ENCODE measurements at places on chromosomes 7 and 10. TPM values are rescaled to one million over a fixed set of nuclear protein-coding genes. Genes with fewer than 3 reads are reported as not detected.

Gene MRLN
- not detected for polyA plus RNA-seq

Gene ACTL6B
- not detected for polyA plus RNA-seq

Gene CDH23
- polyA plus RNA-seq: 0.96 TPM

Gene CUL1
- 53.4 TPM for polyA plus RNA-seq

Gene PDE6C
- polyA plus RNA-seq: 1.7 TPM

Gene LRIT1
- not detected for polyA plus RNA-seq

Gene PSMG3
- 34.1 TPM for polyA plus RNA-seq

Gene SFXN2
- 80.0 TPM for polyA plus RNA-seq

Gene BLNK
- 36.9 TPM for polyA plus RNA-seq

Gene MPP7
- polyA plus RNA-seq: 7.0 TPM

Gene VIPR2
- polyA plus RNA-seq: 3.4 TPM

Gene CUZD1
- 1.7 TPM for polyA plus RNA-seq

GRCh38 chr7:74230446-74231231, 20.8 kb downstream of the LAT2 start:
- no peak for DNase-seq

DNA sequence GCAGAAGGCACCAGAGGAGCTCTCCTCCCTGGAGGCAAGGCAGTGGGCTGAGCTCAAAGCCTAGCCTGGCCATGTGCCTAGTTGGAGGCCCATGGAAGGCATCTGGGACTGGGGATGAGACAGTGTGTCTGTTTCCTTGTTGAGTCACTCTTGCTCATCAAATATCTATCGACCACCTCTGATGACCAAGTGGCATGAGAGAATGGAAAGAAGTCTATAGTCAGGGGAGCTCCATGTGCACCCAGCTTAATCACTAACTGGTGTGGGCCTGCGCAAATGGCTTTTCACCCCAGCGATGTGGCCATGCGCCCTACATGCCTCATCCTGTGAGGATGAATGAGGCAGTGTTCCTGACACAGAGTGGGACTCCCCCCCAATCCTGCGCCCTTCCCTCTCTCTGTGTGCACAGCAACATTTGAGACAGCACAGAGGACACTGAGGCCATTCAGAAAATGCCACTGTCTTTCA, 229.9 kb downstream of the RPS24 start:
- no peak for DNase-seq

- DNase-seq: no peak
These were observed 22.5 kb upstream of the ENO4 start for GRCh38 chr10:116826803-116827202.

- no peak for DNase-seq
These were observed 1042.0 kb downstream of the DNAJB9 start for GRCh38 chr7:109611656-109612055.

DNA sequence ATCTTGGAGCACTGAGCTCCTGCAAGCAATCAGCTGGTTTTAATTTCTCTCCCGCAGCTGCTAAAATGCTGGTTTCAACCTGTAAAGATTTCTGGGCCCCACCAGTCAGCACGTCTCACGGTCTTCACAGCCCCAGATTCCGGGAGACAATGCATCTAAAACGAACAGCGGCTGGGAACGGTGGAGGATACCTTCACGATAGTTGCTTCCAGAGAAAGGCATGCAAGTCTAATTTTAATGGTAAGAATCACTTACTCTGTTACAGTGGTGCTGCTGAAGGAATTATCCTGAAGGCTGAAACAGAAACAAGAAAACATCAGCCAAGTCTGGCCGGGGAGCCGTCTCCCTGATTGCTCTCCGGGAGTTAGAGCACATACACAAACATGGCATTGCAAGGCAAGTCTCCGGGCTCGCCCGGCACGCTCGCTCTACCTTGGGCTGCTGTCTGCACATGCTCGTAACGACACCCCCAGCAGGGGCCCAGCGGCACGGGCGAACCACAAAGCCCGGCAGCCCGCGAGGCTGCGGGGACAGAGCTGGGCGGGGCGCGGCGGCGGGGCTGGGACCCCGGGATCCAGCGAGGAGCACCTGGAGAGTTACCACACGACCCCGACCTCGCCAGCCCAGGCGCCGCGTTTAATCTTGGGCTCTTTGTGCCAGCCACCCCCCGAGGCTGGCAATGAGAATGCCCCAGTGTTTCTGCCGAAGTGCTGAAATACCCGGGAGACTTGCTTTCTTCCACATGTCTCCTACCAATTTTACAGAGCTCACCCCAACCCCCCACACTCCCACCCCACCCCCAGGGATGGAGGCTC, at the start of gene FAM13C:
Gene FAM13C (minus strand): TSS at position 406 of the 815 bp plus-strand sequence. CDS start 89 bp downstream, at position 317.
- peak; percentile 58 for DNase-seq

- DNase-seq: no peak
These were observed 57.4 kb downstream of the DGKI start for GRCh38 chr7:137789215-137789882.

GRCh38 chr10:76981251-76981650, 656.4 kb downstream of the KCNMA1 start:
- no peak for DNase-seq

DNA sequence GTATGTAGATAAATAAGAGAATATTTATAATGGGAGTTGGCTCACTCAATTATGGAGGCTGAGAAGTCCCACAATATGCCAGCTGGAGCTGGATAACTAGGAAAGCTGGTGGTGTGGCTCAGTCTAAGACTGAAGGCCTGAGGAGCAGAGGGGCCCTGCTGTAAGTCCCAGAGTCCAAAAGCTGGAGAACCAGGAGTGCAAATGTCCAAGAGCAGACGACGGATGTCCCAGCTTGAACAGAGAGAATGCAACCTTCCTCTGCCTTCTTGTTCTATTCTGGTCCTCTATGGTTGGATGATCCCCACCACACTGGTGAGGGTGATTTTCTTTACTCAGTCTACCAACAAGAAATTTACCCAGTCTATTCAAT, 13.2 kb downstream of the IL2RA start:
- no peak for DNase-seq

- DNase-seq: no peak
These were observed 485 bp downstream of the ALOX5 start for GRCh38 chr10:45374350-45375052.

DNA sequence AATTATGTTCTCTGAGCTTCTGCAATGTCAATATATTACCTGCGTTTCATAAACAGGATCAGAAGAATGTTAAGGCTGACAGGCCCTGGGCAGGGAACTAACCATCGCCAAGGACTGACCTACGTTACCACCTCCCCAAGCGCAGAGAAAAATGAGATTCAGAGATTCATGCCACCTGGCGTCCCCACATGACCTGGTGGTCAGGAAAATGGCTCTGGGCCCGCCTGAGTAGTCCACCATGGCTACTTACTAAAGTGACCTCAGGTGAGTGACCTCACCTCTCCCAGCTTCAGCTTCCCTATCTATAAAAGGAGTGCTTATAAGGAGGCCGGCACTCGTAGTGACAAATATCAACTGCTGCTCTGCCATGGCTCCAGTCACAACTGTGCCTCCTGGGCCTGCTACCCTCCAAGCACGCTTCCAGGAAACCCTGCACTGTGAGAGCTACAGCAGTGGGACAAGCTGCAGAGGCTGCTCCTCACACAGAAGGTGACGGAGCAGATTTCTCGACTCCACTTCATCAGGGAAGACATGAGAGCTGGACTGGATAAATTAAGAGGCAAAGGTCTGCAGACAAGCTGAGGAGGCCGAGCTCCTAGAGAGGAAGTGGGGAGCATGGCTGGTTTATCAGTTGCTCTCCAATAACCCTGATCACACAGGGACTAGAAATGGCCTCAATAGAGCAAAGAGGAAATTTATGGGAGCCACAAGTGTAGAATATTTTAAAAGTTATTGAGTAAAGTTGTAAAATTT, 103.0 kb downstream of the RNF216 start:
- DNase-seq: no peak

GRCh38 chr10:36634916-36635315, 490.5 kb upstream of the ANKRD30A start:
- no peak for DNase-seq

DNA sequence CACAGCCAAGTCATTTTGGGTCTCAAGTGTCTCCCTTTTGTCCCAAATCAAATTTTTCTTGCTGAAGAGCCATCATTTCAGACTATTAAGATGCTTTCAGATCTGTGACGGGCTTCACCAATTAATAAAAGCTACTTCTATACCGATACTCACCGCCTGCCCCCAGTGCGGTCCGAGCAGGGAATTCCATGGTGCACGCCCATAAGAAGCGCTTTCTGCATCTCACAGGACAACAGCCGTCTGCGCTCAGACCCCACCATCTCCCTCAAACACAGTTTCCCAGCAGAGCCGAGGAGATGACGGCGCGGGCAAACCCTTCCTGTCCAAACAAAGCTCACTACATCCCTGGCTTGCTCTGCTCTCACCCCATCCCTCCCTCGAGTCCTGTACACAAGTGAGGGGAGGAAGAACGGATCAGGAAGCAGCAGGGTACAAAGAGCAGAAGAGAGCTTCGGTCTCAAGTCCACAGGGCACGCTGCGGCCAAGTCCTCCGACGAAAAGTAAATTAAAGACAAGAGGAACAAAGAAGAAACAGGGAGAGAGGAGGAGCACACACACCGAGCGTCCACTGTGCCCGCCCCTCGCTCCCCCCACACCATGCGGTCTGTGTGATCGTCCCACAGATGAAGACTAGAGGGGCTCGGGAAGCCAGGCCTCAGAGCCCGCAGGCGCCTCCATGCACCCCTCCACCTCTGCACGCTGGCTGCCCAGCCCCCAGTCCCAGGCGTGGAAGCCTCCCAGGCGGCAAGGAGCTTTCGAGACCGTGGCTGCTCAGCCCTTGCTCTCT, 121.9 kb downstream of the MAD1L1 start:
- DNase-seq: no peak

- DNase-seq: peak; percentile 19
These were observed 322.4 kb downstream of the HGF start for GRCh38 chr7:81447351-81447952.

DNA sequence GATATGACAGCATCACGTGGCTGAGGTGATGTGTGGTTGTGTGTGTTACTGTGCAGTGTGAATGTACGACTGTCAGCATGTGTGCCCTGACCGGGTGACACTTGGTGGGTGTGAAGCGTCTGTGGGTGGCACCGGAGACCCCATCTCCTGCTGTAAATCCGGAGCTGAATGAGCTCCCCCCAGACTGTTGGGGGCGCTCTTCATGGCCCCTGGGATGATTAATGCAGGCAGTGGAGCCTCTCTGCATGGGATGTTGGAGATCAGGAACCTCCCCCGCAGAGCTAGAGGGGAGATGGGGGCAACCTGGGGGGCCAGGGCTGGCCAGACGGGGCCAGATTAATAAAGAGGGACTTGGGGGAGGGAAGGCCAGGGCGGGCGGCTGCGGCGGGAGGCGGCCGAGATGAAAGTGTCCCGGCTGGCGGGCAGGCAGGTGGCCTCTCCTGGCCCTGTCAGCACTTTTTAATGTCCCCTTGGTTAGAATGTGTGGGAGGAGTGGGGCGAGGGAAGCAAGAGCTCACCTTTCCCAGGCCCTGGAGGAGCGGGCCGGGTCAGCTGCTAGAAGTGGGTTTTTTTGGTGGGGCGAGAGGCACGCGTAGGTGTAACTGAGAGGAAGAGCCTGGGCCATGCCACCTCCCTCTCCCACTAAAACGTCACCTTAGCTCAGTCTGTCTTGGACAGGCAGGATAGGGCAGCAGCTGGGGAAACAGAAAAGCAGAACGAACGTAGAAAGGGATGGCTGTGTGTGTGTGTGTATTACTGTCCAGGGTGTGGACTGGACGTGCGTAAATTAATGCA, 34.1 kb downstream of the HIF1AN start:
- DNase-seq: peak; percentile 91

DNA sequence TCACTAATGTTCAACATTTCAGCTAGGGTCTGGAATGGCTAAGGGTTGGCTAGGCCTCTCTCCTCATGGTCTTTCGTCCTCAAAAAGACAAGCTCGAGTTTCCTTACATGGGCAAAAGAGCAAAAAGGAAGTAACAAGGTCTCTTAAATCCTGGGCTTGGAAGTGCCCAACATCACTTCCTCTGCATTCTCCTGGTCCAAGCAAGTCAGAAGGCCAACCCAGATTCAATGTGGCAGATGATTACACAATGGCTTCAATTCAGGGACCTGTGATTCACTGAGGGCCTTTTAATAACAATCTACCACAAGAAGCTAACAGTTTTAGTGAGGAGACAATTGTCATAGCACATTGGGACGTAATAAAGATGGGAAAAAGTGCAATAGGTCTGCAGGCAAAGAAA, 4.4 kb upstream of the NUP205 start:
- DNase-seq: no peak

- DNase-seq: no peak
These were observed 106.8 kb downstream of the GALNT17 start for GRCh38 chr7:71238581-71239295.

- no peak for DNase-seq
These were observed 87.4 kb downstream of the ZNF467 start for GRCh38 chr7:149686011-149686410.

DNA sequence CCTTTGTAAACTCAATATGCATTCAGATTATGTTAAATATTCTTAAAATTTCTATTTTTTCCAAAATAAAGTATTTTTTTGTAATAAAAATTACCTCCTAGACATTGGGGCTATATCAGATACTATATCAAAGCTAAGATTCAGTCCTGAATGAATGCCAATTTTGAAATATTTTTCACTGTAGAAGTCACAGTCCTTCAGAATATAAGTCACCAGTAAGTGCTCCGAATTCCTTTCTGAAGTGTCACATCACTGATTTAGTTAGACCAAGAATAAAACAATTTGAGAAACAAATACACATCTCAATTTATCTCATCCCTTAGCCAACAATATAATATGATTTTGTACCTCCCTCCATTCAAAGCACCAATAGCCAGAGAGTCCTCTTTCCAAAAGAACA, 33.9 kb upstream of the GSAP start:
- no peak for DNase-seq

DNA sequence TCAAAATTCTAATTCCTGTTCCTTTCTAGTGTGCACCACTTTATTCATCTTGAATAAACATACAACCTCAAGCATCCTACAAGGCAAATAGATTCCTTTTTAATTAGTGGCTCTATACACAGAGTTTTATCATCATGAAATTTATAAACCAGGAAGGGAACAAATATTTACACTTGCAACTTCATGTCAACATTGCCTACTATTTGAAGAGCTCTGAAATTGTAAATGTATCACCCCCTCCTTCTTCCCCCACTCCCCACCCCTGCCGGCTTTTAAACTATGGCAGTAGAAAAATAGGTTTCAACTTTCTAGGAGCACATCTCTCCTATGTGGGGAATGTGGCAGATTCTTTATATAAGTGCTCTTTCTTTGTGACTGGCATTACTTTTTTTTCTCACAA, 49.6 kb downstream of the KAT6B start:
- no peak for DNase-seq

GRCh38 chr10:3248526-3249306, 76.1 kb upstream of the PITRM1 start:
- no peak for DNase-seq

DNA sequence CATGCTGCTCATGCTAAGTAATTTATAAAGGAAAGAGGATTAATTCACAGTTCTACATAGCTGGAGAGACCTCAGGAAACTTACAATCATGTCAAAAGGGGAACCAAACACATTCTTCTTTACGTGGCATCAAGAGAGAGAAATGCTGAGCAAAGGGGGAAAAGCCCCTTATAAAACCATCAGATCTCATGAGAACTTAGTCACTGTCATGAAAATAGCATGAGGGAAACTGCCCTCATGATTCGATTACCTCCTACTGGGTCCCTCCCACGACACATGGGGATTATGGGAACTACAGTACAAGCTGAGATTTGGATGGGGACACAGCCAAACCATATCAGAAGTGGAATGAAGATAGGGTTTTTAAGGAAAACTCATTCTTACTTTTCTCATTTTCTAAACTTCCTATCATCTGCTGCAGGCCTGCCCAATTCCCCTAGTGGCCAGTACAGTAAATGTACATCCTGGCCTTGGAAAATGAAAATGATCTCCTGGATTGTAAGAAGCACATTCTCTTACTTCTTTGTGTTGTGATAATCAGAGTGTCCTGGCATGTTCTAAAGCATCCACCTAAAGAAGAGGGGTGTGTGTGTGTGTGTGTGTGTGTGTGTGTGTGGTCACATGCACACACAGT, 421.5 kb downstream of the LRMDA start:
- no peak for DNase-seq
